Type B pancreatic cell (in vitro differentiated cells): ENCODE measurements at places on chromosomes 12 and 14. TPM values are rescaled to one million over a fixed set of nuclear protein-coding genes. Genes with fewer than 3 reads are reported as not detected.
A peak's percentile ranks its signal among the peaks of the same experiment; 100 is the strongest.

PTCSC3 gene
- total RNA-seq, result not detected in 2 replicates

FOXN4 gene
- total RNA-seq, result 2.0 and 2.6 TPM in 2 replicates

RND1 gene
- 3.2 and 6.9 TPM in 2 replicates for total RNA-seq

GRCh38 chr14:106737021-106737420 lies 1210.6 kb downstream of the TMEM121 start:
- no peaks in the 10 kb centered on the region for H3K4me1 ChIP-seq
- H3K27ac ChIP-seq, result no peak overlapping the region
- H3K27me3 ChIP-seq, result no peaks in the 10 kb centered on the region
- H3K36me3 ChIP-seq, result no peaks in the 10 kb centered on the region
- no peak overlapping the region for H3K4me3 ChIP-seq
- DNase-seq, result no peak

GRCh38 chr12:4270016-4270830 lies 3.3 kb upstream of the CCND2 start:
- peak overlapping the region; percentile 98 for H3K4me3 ChIP-seq
- peak overlapping the region; percentile 97 for H3K27ac ChIP-seq
- H3K36me3 ChIP-seq, result no peaks in the 10 kb centered on the region
- H3K27me3 ChIP-seq, result peaks cover 64% of the 10 kb centered on the region
- no peak for DNase-seq
- peaks cover 18% of the 10 kb centered on the region for H3K4me1 ChIP-seq

NGB gene
- not detected in 2 replicates for total RNA-seq

GRCh38 chr12:79420146-79420618 lies 270.6 kb downstream of the PAWR start:
- H3K4me1 ChIP-seq, result peaks cover 31% of the 10 kb centered on the region
- peak overlapping the region; percentile 88 for H3K27ac ChIP-seq
- H3K4me3 ChIP-seq, result peak overlapping the region; percentile 24
- no peaks in the 10 kb centered on the region for H3K27me3 ChIP-seq
- H3K36me3 ChIP-seq, result peaks cover 4% of the 10 kb centered on the region
